ENCODE measurements at places on chromosomes 4 and X.

DNA sequence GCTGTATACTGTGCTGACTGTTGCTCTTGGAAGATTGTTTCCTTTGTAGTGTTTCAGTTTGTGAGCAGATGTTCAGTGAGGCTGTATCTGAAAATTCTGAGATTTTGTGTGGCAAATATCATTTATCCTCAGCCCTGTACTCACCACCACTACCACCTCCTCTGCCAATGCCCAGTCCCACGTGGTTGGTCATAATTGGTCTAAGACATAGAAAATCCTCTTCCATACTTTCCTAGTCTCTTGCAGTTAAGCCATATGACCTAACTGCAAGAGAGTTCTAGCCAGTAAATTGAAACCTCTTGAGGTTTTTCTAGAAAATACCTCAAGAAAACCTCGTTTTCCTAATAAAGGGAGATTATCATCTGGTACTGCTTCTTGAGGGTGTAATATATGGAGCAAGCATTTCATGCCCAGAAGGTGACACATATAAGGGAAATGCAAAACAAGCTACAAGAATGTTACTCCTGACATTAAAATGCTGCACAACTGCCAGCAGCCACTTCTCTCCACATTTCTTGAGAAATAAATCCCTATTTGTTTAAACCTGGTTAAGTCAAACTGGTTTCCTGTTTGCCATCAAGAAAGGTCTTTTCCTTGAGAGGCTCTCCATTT, 32.8 kb downstream of the ABCE1 start:
- no peaks in the 10 kb centered on the region for H3K4me1 ChIP-seq
- H3K27me3 ChIP-seq: no peaks in the 10 kb centered on the region
- H3K4me3 ChIP-seq: no peak overlapping the region
- H3K27ac ChIP-seq: peak overlapping the region; percentile 52
- peaks cover 32% of the 10 kb centered on the region for H3K36me3 ChIP-seq
- DNase-seq: no peak

DNA sequence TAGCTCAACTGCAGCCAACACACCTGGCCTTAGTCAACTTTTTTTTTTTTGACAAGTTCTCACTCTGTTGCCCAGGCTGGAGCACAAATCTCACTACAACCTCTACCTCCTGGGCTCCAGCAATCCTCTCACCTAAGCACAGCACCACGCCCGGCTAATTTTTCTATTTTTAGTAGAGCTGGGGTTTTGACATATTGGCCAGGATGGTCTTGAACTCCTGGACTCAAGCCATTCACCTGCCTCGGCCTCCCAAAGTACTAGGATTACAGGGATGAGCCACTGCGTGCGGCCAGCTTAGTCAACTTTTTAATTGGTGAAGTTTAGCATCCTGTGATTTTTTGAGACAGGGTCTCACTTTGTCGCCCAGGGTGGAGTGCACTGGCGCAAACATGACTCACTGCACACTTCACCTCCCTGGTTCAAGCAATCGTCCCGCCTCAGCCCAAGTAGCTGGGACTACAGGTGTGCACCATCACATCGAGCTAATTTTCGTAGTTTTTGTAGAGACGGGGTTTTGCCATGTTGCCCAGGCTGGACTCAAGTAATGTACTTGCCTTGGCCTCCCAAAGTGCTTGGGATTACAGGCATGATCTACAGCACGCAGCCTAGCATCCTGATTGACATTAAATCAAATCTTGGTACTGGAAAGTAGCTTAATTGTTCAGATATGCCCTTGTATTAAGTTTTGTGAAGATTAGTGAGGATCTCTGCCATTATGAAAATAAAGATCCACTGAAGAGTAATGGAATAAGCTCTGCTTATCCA, 8.3 kb downstream of the HNRNPDL start:
- no peaks in the 10 kb centered on the region for H3K27me3 ChIP-seq
- no peak overlapping the region for H3K4me3 ChIP-seq
- H3K27ac ChIP-seq: no peak overlapping the region
- no peak for DNase-seq
- H3K4me1 ChIP-seq: peaks cover 6% of the 10 kb centered on the region
- peaks cover 39% of the 10 kb centered on the region for H3K36me3 ChIP-seq

DNA sequence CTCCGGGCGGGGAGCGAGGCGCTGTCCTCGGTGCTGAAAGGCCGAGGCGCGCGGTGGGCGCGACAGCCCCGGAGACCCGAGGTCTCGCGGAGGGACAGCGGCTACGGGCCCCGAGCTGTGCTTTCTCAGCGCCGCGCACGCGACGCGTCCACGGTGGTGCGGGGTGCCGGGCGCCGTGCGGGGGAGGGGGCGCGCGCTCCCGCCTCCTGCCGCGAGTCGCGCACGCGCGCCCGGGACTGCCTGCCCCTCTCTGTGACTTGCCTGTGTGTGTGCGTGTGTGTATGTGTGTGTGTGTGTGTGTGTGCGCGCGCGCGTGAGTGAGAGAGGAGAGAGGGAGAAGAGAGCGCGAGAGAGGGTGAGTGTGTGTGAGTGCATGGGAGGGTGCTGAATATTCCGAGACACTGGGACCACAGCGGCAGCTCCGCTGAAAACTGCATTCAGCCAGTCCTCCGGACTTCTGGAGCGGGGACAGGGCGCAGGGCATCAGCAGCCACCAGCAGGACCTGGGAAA, at the start of gene GRIA2:
Gene GRIA2 (plus strand): TSS at position 358 of the 511 bp plus-strand sequence. CDS start 315 bp downstream, outside the sequence.
- H3K36me3 ChIP-seq: no peaks in the 10 kb centered on the region
- H3K27ac ChIP-seq: no peak within 1 kb of the TSS
- H3K4me1 ChIP-seq: no peaks in the 10 kb centered on the region

GRCh38 chr4:183755596-183755995, 96.5 kb downstream of the TRAPPC11 start:
- no peaks in the 10 kb centered on the region for H3K4me1 ChIP-seq
- H3K27ac ChIP-seq: no peak overlapping the region
- DNase-seq: no peak
- no peaks in the 10 kb centered on the region for H3K27me3 ChIP-seq

DNA sequence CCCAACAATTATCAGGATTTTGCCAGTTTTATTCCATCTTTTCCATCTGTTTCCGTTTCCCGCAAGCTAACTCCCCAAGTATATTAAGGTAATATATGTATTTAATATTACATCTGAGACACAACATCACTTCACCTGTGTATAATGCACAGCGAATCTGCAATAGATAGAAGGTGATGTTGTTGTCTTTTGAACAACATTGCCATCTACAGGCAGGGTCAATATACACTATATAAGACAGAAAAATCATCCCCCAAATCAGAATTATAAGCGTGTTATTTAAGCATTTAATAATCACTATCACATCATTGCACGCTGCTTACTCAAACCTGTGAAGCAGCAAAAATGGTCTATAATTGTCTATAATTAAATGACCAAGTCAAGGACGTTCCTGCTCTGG, 1115.5 kb downstream of the NLGN4X start:
- H3K27me3 ChIP-seq: no peaks in the 10 kb centered on the region
- peak; percentile 52 for DNase-seq
- no peaks in the 10 kb centered on the region for H3K36me3 ChIP-seq
- no peak overlapping the region for H3K27ac ChIP-seq
- H3K4me3 ChIP-seq: no peak overlapping the region

- H3K27me3 ChIP-seq: no peaks in the 10 kb centered on the region
- H3K4me3 ChIP-seq: no peak overlapping the region
- no peaks in the 10 kb centered on the region for H3K36me3 ChIP-seq
- DNase-seq: no peak
- no peak overlapping the region for H3K27ac ChIP-seq
Observed at GRCh38 chrX:133668225-133668931, 253.1 kb upstream of the GPC4 start.

DNA sequence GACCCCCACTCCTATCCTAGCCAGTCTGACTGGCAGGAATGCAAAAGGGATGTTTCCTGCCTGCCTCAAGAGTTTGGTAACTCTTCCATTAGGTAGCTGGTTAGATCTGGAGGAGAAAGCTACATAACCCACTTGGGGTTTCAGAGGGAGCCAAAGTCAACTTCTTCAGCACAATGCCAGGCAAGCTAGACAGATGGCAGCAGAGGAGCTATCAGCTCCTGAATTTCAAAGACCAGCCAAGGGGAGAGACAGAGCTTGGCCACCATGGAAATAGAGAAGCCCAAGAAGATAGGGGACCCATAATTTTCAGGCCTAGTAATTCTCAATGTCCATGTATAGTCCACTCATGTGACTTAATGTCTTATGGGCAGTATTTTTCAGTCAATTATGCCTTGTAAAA, 56.4 kb downstream of the PGRMC1 start:
- no peaks in the 10 kb centered on the region for H3K4me1 ChIP-seq
- no peaks in the 10 kb centered on the region for H3K27me3 ChIP-seq
- H3K27ac ChIP-seq: no peak overlapping the region

DNA sequence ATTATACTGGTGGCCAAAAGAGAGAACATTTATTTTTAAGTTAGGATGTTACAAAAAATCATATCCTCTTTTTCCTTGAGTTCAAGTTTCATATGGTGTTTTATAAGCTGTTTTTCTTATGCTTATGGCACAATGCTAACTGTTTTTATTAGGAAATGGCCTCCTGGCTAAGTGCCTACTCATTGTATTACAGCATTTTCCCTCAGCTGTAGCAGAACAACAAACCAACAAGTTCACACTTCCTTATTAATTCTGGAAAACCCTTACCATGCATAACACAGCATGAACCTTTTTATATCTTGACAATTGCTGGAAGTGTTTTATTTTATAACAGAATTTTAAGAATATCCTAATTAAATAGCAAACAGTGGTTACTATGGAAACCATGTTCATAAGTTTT, 165.8 kb downstream of the GASK1B start:
- DNase-seq: peak; percentile 81
- H3K27ac ChIP-seq: no peak overlapping the region
- H3K27me3 ChIP-seq: no peaks in the 10 kb centered on the region
- no peaks in the 10 kb centered on the region for H3K36me3 ChIP-seq
- H3K4me1 ChIP-seq: peaks cover 7% of the 10 kb centered on the region

- no peaks in the 10 kb centered on the region for H3K4me1 ChIP-seq
- no peak overlapping the region for H3K27ac ChIP-seq
- no peaks in the 10 kb centered on the region for H3K36me3 ChIP-seq
- DNase-seq: no peak
- H3K4me3 ChIP-seq: no peak overlapping the region
Observed at GRCh38 chr4:156974264-156974663, 2.7 kb upstream of the PDGFC start.

- peaks cover 8% of the 10 kb centered on the region for H3K4me1 ChIP-seq
- no peak overlapping the region for H3K4me3 ChIP-seq
Observed at GRCh38 chr4:113435893-113436292, 325.6 kb downstream of the CAMK2D start.

- no peak for DNase-seq
- no peak overlapping the region for H3K4me3 ChIP-seq
- H3K27ac ChIP-seq: no peak overlapping the region
- no peaks in the 10 kb centered on the region for H3K27me3 ChIP-seq
- no peaks in the 10 kb centered on the region for H3K36me3 ChIP-seq
Observed at GRCh38 chrX:15605226-15605625, 4.5 kb upstream of the ACE2 start.

DNA sequence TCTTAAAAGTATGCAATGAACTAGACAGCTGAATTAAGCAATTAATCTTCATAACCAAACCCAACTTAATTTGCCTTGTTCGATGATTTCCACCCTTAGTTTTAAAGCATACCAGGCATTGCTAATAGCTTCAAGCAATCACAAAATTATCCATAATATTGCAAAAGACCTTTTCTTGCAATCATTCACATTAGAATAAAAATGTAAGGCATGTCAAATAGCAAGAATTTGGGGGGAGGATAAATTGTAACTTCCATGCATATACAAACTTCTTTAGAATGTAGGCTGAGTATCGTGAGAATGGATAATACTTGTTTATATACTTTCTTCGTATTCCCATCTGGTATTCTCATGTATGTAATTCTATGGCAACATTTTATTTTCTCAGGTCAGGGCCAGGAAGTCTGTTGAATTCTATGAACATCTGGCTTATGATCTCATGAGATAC, 28.7 kb upstream of the BMP2K start:
- no peak overlapping the region for H3K4me3 ChIP-seq
- peaks cover 9% of the 10 kb centered on the region for H3K4me1 ChIP-seq
- H3K27ac ChIP-seq: no peak overlapping the region
- H3K36me3 ChIP-seq: no peaks in the 10 kb centered on the region

- H3K36me3 ChIP-seq: no peaks in the 10 kb centered on the region
- no peaks in the 10 kb centered on the region for H3K4me1 ChIP-seq
- H3K27ac ChIP-seq: no peak overlapping the region
Observed at GRCh38 chr4:101667348-101667747, 123.2 kb upstream of the BANK1 start.

DNA sequence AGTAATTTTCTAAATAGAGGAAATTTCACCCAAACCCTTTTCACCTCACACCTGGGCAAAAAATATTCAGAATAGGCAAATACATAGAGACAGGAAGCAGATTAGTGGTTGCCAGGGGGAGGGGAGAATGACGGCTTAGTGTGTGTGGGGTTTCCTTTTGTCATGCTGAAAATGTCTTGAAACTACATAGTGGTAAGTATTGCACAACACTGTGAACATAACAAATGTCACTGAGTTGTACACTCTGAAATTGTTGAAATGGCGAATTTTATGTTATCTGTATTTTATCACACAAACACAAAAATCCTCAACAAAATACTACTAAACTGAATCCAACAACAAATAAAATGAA, 60.7 kb upstream of the PLAC1 start:
- no peaks in the 10 kb centered on the region for H3K4me1 ChIP-seq
- no peak overlapping the region for H3K4me3 ChIP-seq
- H3K36me3 ChIP-seq: no peaks in the 10 kb centered on the region
- no peaks in the 10 kb centered on the region for H3K27me3 ChIP-seq
- no peak for DNase-seq

DNA sequence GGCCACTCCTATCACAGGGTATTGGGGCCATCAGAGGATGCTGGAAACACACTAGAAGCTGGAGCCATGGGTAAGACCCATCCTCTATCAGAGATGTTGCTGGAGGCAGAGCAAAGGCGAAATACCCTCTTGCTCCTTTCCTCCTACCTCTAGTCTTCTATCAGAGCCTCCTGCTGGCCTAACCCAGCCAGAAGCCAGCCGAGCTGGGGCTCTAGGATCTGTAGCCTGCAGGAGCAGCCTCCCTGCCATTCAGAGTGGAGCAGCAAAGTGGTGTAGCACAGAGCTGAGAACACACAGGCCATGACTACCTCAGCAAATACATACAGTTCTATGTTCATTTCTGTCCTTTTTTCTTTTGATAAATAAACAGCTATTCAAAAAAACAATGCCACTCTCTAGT, 35.7 kb downstream of the GATB start:
- DNase-seq: no peak
- no peaks in the 10 kb centered on the region for H3K36me3 ChIP-seq
- peaks cover 2% of the 10 kb centered on the region for H3K4me1 ChIP-seq
- H3K4me3 ChIP-seq: no peak overlapping the region

DNA sequence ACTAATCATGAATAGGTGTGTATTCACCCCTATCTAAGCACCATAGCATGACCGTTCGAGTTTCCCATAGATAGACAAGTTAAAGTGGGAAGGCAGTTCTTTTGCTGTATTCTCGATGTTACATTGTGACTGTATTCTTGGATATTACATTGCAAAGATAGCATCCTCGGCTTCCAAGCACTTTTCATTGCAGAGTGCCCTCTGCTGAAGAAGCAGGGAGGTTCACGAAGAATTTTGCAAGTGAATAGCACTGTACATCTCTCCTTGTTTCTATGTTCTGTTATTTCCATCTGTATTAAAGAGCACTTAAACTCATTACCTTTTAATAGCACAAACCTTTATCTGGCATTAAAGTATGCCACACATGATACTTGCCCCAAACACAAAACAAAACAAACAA, 426.7 kb upstream of the ARX start:
- no peaks in the 10 kb centered on the region for H3K4me1 ChIP-seq
- no peak overlapping the region for H3K27ac ChIP-seq
- H3K27me3 ChIP-seq: no peaks in the 10 kb centered on the region
- H3K4me3 ChIP-seq: no peak overlapping the region
- peak; percentile 12 for DNase-seq

GRCh38 chr4:87108142-87108546, 112.3 kb downstream of the KLHL8 start:
- no peak overlapping the region for H3K4me3 ChIP-seq
- peak overlapping the region; percentile 76 for H3K27ac ChIP-seq
- no peak for DNase-seq
- H3K4me1 ChIP-seq: peaks cover 12% of the 10 kb centered on the region
- H3K27me3 ChIP-seq: no peaks in the 10 kb centered on the region
